NCI-H146 (cell line): ENCODE measurements at places on chromosomes 13 and 19.

DNA sequence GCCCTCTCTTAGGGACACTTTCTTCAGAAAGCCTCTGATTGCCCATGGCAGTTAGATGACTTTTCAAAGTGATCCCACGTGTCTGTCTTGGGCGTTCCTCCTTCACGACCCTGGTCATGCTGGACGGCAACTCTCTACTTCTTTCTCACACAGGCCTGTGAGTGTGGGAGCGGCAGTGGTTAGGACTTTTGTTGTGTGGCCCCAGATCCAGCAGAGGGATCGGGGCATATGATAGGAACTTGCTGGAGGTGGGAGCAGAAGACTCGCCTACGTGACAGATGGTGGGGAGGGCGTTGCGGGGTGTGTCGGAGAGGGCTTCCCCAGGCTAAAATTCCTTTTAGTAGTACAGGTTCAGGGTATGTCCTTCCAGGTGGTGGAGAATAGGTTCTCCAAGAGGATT is 289.5 kb upstream of the MAB21L1 start:
- no peak for DNase-seq

GRCh38 chr19:52070496-52070895 is 21.9 kb upstream of the ZNF432 start:
- DNase-seq: no peak

GRCh38 chr13:106899442-106899841 is 331.5 kb upstream of the ARGLU1 start:
- no peak for DNase-seq

DNA sequence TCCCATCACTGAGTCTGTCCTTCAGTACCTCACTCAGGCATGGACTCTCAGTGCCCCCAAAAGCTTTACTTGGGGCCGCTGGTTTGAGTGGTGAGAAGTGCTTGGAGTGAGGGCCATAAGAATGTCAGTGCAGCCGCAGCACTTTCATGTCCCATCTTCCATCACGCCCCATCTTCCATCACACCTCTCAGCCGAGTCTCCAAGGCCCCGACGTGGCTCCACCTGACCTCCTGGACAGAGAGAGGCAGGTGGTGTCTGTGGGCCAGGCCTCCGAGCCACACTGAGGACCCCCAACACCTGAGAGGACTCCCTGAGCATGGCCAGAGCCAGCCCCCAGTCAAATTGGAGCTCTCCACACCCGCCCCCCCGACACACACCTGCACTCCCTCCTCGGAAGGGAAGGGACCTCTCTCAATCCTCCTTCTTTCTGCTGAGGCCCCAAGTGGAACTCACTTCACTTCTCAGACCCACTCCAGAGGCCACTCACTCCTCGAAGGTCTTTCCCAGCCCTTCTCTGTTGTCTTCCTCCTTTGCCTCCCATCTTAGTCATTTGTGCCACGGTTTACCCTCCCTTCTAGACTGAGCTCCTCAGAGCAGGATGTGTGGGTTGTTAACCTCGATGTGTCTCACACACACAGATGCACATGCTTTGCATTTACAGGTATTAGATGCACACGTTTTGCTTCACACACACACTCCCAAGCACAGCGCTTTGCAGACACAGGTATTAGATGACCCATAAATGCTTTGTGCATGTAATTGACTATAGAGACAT is 65.7 kb upstream of the ATP12A start:
- DNase-seq: no peak

GRCh38 chr19:45213031-45213430 is 32.2 kb downstream of the EXOC3L2 start:
- no peak for DNase-seq

- no peak for DNase-seq
Observed at GRCh38 chr19:3042621-3043267, 13.7 kb upstream of the TLE2 start.

DNA sequence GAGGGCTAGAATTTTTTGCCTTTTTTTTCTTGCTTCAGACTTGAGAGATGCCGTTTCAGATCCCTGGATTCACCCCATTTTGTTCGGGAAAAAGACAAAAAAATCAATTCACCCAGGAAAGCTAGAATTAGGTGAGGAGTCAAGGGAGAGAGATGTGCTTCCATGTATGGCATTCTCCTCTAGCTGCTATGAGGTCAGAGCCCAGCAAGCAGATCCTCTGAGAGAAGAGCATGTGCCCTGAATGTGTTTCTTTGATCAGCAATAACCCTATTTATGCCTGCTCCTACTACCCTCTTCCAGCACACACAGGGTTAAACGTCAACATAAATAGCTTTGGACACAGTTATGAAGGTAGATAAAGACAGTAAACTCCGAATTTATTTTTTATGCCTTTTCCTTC is 53.6 kb downstream of the NDFIP2 start:
- DNase-seq: no peak

DNA sequence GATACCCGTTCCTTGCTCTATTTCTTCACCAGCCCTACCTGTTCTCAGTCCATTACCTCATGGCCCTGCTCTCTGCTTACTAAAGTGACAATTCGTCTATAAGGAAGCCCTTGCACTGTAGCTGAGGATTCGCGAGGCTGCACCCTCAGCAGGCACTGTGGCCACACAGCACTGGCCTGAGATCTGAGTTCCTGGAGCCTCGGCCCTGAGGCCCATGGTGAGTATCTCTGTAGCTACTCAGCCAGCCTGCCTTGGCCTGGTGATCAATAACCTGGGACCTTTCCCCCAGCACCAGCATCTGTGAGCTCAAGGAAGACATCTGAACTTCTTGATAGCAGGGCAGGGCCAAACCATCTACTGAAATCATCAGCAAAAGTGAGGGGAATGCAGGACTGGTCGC is 90.7 kb downstream of the RGCC start:
- DNase-seq: no peak

- DNase-seq: peak; percentile 24
Observed at GRCh38 chr13:80030491-80030890, 310.4 kb downstream of the SPRY2 start.

- DNase-seq: no peak
Observed at GRCh38 chr13:103883698-103884097, 817.5 kb upstream of the SLC10A2 start.

- DNase-seq: no peak
Observed at GRCh38 chr19:17737690-17738153, 13.6 kb upstream of the FCHO1 start.

- peak; percentile 28 for DNase-seq
Observed at GRCh38 chr13:79869326-79869725, 388.4 kb downstream of the NDFIP2 start.

GRCh38 chr19:48102870-48103751 is 7.5 kb downstream of the PLA2G4C start:
- peak; percentile 27 for DNase-seq

DNA sequence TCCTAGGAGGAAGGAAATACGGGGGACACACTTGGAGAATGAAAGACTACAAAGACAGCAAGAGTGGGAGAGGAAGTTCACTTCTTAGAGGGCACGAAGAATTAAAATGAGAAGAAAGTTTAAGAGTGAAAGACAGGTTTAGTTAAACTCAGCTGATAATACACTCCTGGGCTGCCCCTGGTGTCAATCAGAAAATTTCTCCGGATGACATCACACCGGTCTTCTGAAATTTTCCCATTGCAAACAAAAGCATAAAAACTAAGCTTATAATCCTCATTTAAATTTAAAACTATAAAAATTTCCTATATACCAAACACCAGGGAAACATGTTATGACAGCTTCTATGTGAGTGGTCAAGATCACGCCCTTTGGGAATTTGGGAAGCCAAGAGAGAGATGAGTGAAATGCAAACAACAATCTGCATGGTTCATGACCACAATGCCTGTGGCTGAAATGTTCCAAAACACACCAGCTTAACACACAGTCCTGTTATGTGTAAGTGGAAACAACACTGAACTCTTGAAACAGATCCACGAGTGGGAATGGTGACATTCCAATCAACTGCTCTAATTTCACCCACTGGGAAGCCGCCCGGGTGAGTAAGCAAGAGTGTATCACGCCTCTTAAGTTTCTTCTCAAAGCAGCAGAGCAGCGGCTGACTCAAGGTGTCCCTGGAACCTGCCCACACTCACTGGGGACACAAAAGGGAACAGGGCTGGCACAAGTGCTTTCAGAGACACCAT is 49.0 kb downstream of the BRD4 start:
- no peak for DNase-seq

GRCh38 chr19:17577457-17578097 is 22.1 kb downstream of the COLGALT1 start:
- DNase-seq: no peak

DNA sequence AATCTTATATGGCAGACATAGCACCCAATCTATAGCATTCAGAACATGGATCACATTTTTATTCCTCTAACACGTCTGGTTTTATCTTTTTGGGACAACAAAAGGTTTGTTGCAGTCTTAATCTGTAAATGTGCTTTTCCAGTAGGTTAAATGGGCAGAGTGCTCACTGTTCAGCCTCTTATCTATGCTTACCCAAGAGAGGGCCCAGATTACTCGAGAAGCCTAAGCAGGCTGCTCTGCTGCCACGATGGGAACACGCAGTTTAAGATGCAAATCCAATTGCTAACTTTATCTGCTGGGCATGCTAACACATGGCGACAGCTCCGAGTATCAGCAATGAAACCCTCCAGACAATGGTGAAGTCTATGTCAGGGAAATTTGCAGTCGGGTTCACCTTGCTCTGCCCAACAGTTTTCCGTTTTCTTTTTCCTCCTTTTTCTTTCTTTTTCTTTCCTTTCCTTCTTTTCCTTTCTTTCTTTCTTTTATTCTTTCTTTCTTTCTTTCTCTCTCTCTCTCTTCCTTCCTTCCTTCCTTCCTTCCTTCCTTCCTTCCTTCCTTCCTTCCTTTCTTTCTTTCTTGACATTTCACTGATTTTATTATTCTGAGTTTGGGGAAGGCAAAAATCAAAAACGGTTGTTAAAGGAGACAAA is 115.3 kb downstream of the RBM26 start:
- no peak for DNase-seq

DNA sequence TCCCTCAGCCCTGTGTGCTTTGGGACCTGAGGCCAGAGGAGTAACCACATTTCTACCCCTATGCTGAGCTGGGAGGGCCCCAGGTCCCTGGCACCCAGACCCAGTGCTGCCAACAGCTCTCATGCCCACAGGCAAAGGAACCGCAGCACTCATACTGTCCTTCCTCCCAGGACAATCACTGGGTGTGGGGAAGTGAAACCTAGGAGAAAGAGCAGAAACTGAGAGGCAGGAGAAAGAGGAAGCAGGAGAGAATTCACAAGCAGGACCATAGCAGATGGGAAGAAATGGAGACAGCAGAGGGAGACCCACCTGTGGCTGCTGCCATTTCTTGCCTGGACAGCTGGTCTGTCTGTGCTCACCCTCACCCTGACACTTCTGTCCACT is 18.9 kb downstream of the CCDC97 start:
- DNase-seq: no peak

DNA sequence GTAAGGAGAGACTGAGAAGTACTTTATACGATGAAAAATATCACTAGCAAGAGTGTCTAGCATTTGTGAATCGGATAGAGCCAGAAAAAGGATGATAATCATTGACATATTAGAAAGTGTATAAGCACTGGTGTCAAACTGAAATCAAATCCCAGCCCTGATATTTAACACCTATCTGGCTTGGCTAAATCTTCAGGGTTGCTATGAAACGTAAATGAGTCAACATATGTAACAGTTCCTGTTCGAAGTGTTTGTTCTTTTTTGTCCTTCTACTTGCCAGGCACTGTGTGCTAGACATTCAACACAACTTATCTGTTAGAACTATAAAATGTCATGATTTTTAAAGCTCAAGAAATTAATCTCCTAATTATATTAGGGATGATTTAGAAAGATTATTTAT is 40.8 kb downstream of the SERPINE3 start:
- peak; percentile 2 for DNase-seq
